ENCODE measurements at places on chromosomes 1 and 21.
A peak's percentile ranks its signal among the peaks of the same experiment; 100 is the strongest.

GRCh38 chr1:33975961-33976360, 112.1 kb downstream of the HMGB4 start:
- no peak for DNase-seq

- no peak for DNase-seq
Measured at GRCh38 chr21:19899645-19900044, 1098.6 kb upstream of the NCAM2 start.

GRCh38 chr1:7608628-7609305, 162.3 kb upstream of the VAMP3 start:
- no peak for DNase-seq

- no peak for DNase-seq
Measured at GRCh38 chr1:246579818-246580217, 13.6 kb downstream of the CNST start.

GRCh38 chr1:41547336-41547735, 62.9 kb upstream of the EDN2 start:
- no peak for DNase-seq

- DNase-seq, result no peak
Measured at GRCh38 chr1:116494353-116494692, 76.5 kb downstream of the CD58 start.

DNA sequence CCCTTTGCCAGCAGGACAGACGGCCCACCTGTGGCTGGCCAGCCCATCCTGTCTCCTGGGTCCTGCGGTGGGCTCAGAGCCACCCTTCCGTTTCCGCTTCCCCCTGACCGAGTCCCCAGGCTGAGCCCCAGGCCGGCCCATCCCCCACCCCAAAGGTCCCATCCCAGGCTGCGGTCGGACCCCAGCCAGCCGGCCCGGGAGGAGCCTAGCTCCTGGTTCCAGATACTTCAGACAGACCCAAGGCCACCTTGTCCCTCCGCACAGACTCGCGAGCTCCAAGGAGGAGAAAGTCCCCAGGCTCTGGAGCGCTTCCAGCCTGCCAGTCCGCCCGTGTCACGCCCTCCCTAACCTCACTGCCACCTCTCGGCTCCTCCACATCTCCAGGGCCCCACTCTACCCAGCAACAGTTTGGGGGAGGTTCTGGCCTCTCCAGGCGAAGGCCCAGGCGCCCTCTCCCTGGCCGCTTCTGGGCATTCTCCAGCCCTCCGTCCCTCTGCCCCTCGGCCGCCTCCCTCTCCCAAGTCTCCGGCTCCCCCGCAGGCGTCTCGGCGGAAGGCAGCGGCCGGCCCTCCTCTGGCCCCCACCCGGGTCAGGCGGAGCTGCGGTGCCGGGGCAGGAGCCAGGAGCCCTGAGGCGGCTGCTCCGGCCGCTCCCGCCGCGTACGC, 835 bp downstream of the LRRN2 start:
- no peak for DNase-seq

GRCh38 chr1:208030288-208031091, 119.6 kb upstream of the CD34 start:
- no peak for DNase-seq

DNA sequence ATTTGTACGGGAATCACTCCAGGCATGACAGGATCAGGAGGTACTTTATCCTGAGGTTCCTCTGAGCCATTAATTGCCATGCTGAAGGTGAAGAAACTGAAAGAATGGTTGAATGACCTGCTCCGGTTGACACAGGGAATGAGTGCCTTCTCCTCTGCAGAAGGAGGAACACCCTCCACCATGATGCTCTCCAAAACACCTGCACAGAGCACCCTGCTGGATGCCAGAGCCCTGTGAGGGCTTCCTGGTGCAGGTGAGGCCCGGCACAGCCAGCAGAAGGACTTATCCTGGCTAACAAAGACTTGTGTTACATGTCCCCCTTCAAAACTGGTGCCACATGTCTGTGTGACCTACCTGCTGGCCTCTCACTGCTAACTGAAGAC, 14.3 kb upstream of the LBR start:
- DNase-seq, result peak; percentile 46

GRCh38 chr1:163664671-163665335, 343.0 kb downstream of the NUF2 start:
- no peak for DNase-seq

DNA sequence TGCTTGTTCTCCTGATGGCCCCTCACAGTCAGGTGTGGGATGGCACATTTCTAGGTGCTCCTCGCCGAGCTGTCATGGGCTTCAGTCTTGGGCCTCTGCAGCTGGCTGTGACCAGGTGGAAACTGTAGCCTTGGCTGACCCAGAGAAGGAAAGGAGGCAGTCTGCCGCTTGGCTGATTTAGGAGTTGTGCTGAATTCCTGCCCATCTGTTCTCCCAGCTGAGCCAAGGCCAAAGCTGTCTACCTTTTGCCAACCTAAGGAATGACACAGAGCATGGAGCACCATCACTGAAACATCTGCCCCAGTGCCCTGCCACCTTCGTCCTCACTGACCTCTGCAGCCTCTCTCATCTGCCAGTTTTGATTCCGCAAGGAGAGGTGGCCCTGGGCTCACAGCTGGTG, 27.9 kb downstream of the UTP25 start:
- no peak for DNase-seq

DNA sequence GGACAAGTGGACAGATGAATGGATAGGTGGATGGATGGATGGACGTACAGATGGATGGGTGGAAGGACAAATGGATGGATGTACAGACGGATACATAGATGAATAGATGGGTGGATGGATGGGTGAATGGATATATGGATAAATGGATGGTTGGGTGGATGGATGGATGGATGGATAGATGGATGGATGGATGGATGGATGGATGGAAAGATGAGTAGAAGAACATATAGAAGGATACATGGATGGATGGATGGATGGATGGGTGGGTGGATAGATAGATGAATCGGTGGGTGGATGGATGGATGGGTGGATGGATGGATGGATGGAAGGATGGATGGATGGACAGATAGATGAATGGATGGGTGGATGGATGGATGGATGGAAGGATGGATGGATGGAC, 274.3 kb downstream of the KAZN start:
- no peak for DNase-seq

GRCh38 chr1:1219341-1219740, 5.4 kb upstream of the TNFRSF4 start:
- no peak for DNase-seq

- no peak for DNase-seq
Measured at GRCh38 chr1:152466217-152466616, 44.4 kb upstream of the LCE5A start.

- DNase-seq, result no peak
Measured at GRCh38 chr1:31834501-31834900, 18.7 kb upstream of the SPOCD1 start.

Measured in posterior cingulate gyrus (tissue), 11 donors.